Epithelial cell of proximal tubule (primary cell): ENCODE measurements at places on chromosomes 3 and 15. TPM values are rescaled to one million over a fixed set of nuclear protein-coding genes. Genes with fewer than 3 reads are reported as not detected.
A peak's percentile ranks its signal among the peaks of the same experiment; 100 is the strongest.

RNF13 gene
- total RNA-seq = 22.7 and 27.1 TPM in 2 replicates

CD200 gene
- total RNA-seq = 3.8 and 3.9 TPM in 2 replicates

BFSP2 gene
- total RNA-seq = not detected in 2 replicates

DNA sequence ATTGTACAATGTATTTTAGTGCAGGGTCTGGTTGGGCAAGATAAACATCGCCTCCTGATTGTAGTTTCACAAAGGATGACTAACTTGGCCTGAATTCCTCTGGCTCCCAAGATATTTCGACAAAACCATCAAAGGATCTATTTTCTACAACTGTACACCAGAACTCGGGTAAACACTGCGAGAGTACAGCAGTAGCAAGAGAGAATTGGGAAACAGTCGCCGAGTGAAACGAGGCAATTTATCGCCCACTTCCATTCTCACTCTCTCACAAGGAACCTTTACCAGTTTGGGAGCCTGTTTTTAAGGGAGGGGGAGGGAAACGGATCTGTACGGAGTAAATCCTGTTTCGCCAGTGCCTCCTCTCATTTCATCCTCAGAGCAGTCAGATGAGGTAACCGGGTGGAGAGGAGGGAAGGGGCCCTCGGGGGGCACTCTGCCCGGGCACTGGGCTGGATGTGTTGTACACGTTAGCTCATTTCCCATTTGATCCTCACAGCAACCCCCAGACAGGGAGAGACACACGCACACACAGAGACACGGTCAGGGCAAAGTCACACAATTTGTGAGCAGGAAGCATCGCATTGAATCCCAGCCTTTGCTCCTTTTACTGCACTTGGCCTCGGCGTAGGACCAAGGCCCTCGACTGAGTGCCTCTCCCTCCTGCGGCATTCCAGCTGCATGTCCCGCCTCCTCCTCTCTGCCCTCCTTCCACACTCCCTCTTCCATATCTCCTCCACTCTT, 120.1 kb downstream of the LIPC start:
- DNase-seq = peak; percentile 19

DNA sequence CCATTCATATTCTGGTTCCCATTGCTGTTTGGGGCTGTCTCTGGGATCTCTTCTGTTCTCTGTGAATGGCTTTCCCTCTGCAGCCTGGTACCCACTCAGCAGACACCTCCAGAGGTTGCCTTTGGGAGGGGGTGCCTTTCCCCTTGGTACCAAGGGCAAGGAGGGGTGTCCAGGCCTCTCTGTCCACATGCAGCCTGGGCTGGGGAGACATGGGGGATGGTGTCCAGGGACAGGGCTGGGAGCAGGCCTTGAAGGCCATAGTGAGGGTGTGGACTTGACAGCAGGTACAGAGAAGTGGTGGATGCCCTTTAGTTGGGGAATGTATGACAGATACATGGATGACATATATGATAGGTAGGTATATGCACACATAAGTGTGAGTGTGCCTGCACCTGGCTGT, 83.7 kb downstream of the PLXNA1 start:
- no peak for DNase-seq

GRCh38 chr3:12706504-12707253, 42.8 kb upstream of the RAF1 start:
- DNase-seq = no peak

DNA sequence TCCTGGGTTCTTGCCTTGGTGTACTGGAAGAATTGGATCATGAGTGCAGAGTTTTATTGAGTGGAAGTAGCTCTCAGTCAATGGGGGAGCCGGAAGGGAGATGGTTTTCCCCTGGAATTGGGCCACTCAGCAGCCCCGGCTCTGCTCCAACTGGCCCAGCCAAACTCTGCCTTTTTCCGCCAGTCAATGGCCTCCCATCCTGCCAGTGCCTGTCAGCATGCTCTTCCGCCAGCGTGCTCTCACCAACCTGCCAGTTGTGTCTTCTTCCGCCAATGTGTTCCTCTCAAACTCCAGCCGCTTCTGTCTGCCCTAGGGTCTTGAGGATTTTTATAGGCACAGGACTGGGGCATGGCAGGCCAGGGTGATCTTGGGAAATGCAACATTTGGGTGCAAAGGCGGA, 12.4 kb upstream of the AADACL2 start:
- no peak for DNase-seq
